Activated CD4-positive, alpha-beta memory T cell treated with anti-CD3 and anti-CD28 coated beads for 36 hours (primary cell): ENCODE measurements at places on chromosomes 5 and 9. TPM values are rescaled to one million over a fixed set of nuclear protein-coding genes. Genes with fewer than 3 reads are reported as not detected.

The LCN15 gene
- not detected for total RNA-seq

The ZNF879 gene
- total RNA-seq = 2.4 TPM

GRCh38 chr9:97438666-97439065 is 26.8 kb downstream of the TDRD7 start:
- no peak for DNase-seq
- H3K4me1 ChIP-seq = no peaks in the 10 kb centered on the region
- no peak overlapping the region for H3K27ac ChIP-seq
- H3K4me3 ChIP-seq = no peak overlapping the region
- H3K27me3 ChIP-seq = no peaks in the 10 kb centered on the region
- peaks cover 6% of the 10 kb centered on the region for H3K36me3 ChIP-seq

The PCDHA9 gene
- not detected for total RNA-seq

The AGXT2 gene
- not detected for total RNA-seq

The LCN1 gene
- not detected for total RNA-seq
